Activated naive CD8-positive, alpha-beta T cell treated with anti-CD3 and anti-CD28 coated beads for 36 hours (primary cell): ENCODE measurements at places on chromosomes 2 and 18. TPM values are rescaled to one million over a fixed set of nuclear protein-coding genes. Genes with fewer than 3 reads are reported as not detected.

DNA sequence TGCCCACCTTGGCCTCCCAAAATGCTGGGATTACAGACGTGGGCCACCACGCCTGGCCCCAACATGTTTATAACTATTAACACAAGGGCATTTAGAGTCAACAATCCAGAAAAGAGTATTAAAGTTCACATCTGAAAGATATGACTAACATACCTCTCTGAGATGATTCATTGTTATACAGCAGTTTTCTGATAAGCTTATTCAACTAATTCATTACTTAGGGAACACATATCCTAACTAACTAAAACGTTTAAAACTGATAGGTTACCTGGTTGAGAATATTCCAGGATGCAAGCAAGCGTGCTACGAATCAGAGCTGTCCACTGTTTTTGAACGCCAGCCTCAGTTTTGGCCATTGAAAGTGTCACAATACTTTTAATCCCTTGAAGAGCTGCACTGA, 34.0 kb upstream of the STRN start:
- peaks cover 28% of the 10 kb centered on the region for H3K36me3 ChIP-seq
- H3K4me1 ChIP-seq = peaks cover 9% of the 10 kb centered on the region
- no peak for DNase-seq
- no peak overlapping the region for H3K4me3 ChIP-seq
- H3K27ac ChIP-seq = no peak overlapping the region

- no peak overlapping the region for H3K4me3 ChIP-seq
- H3K27ac ChIP-seq = no peak overlapping the region
These were observed 40.2 kb downstream of the PID1 start for GRCh38 chr2:229230911-229231310.

DNA sequence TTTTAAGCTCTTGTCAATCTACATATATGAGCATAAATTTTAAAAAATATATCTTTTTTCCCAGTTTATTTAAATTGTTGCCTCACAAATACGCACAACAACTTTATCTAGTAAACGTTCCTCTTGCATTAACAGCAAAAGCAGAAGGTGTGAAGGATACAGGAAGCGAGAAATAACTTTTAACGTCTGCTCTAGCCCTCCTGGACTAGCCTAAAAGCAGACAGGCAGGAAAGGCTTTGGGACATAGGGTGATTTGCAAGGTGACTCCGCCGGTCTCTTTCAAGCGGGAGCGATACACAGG, 434 bp upstream of the DUSP19 start:
- H3K4me3 ChIP-seq = peak overlapping the region; percentile 90
- H3K27me3 ChIP-seq = peaks cover 15% of the 10 kb centered on the region
- H3K36me3 ChIP-seq = no peaks in the 10 kb centered on the region
- H3K27ac ChIP-seq = no peak overlapping the region
- H3K4me1 ChIP-seq = peaks cover 11% of the 10 kb centered on the region

DNA sequence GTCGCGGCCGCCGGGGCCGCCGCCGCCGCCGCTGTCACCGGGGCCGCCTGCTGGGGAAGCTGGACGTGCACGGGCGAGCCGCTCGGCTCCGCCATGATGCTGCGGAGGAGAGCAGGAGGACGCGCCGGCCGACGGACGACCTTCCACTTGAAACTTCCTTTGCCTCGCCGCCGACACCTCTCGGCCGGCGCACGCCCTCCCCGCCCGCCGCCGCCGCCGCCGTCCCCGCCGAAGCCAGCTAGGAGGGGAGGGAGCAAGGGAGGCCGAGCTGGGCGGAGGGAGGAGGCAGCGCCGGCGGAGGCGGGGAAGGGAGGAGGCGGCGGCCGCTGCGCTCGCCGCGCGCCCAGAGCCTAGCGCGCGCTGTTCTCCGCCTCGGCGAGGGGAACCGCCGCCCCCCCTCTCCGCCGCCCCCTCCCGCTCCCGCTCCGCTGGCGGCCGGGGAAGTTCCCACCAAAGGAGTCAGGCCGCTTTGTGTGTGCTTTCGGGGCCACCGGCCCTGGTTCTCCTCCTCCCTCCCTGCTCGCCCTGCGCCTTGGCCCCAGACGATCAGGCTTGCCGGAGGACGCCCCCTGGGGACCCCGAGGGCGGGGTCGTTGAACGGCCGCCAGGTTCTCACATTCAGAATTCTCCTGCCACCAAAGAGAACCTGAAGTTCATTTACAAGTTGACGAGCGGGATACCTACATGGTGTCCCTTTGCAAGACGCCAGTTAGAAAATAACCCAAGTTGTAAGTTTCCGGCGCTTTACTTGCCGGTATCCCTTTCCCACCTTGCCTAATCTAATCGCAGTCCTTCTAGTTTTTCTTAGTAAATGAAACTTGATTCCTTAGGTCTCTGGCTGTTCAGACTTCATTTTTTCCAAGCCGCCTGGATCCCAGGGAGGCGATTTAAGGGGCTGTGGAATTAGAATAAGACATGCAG, at the start of gene STK39:
STK39 (minus strand) TSS at position 255 of the 921 bp plus-strand sequence; CDS start at position 95, 160 bp downstream.
- peaks cover 10% of the 10 kb centered on the region for H3K27me3 ChIP-seq
- peak; percentile 83 for DNase-seq
- H3K4me1 ChIP-seq = peaks cover 31% of the 10 kb centered on the region

GRCh38 chr18:9612977-9613376, 1.4 kb downstream of the PPP4R1 start:
- H3K27me3 ChIP-seq = no peaks in the 10 kb centered on the region
- no peak overlapping the region for H3K27ac ChIP-seq
- H3K4me3 ChIP-seq = peak overlapping the region; percentile 89
- DNase-seq = no peak

- H3K4me1 ChIP-seq = no peaks in the 10 kb centered on the region
- H3K4me3 ChIP-seq = no peak overlapping the region
- DNase-seq = no peak
- no peak overlapping the region for H3K27ac ChIP-seq
These were observed 38.9 kb upstream of the SCG2 start for GRCh38 chr2:223641082-223641481.

GRCh38 chr2:200347301-200347700, 40.8 kb downstream of the SPATS2L start:
- H3K4me1 ChIP-seq = no peaks in the 10 kb centered on the region
- H3K36me3 ChIP-seq = peaks cover 4% of the 10 kb centered on the region
- no peak overlapping the region for H3K27ac ChIP-seq
- no peak for DNase-seq

DNA sequence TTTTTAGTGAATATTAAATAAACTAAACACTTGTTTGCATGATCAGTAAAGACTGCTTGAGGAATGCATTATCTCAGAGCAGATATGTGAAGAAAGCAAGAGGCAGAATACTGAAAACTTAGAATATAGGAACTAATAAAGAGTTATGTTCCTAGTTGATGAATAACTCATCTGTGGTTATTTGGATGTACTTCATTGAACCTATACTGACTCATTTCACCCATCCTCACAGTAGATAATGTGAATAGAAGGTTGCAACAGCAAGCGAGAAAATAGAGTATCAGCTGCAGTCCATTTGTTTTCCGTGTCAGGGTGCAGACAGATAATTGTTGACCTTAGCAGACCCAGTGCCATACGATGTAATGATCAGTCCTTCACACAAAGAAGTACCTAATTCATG, 945.7 kb upstream of the LRRTM1 start:
- H3K27ac ChIP-seq = no peak overlapping the region
- no peaks in the 10 kb centered on the region for H3K36me3 ChIP-seq
- no peak for DNase-seq
- no peaks in the 10 kb centered on the region for H3K27me3 ChIP-seq
- no peaks in the 10 kb centered on the region for H3K4me1 ChIP-seq
- no peak overlapping the region for H3K4me3 ChIP-seq

- H3K4me3 ChIP-seq = no peak overlapping the region
- H3K27me3 ChIP-seq = no peaks in the 10 kb centered on the region
- H3K4me1 ChIP-seq = no peaks in the 10 kb centered on the region
These were observed 434.7 kb downstream of the NRXN1 start for GRCh38 chr2:50597206-50597605.

GRCh38 chr2:157911246-157911645, 35.1 kb upstream of the ACVR1 start:
- no peak overlapping the region for H3K27ac ChIP-seq
- no peak for DNase-seq
- H3K4me1 ChIP-seq = peaks cover 1% of the 10 kb centered on the region
- H3K36me3 ChIP-seq = no peaks in the 10 kb centered on the region
- no peak overlapping the region for H3K4me3 ChIP-seq

- no peaks in the 10 kb centered on the region for H3K36me3 ChIP-seq
- H3K27me3 ChIP-seq = peaks cover 10% of the 10 kb centered on the region
- DNase-seq = no peak
- no peak overlapping the region for H3K4me3 ChIP-seq
- no peaks in the 10 kb centered on the region for H3K4me1 ChIP-seq
These were observed 7.6 kb upstream of the SERPINB12 start for GRCh38 chr18:63534615-63535014.

- H3K4me1 ChIP-seq = no peaks in the 10 kb centered on the region
- no peak overlapping the region for H3K27ac ChIP-seq
- H3K27me3 ChIP-seq = no peaks in the 10 kb centered on the region
- no peaks in the 10 kb centered on the region for H3K36me3 ChIP-seq
- H3K4me3 ChIP-seq = no peak overlapping the region
These were observed 994.1 kb upstream of the ACVR2A start for GRCh38 chr2:146850746-146851145.

GRCh38 chr2:195494451-195494850, 162.6 kb upstream of the SLC39A10 start:
- no peaks in the 10 kb centered on the region for H3K36me3 ChIP-seq
- DNase-seq = no peak
- H3K27ac ChIP-seq = no peak overlapping the region

- DNase-seq = no peak
- no peak overlapping the region for H3K27ac ChIP-seq
- no peaks in the 10 kb centered on the region for H3K27me3 ChIP-seq
These were observed 49.4 kb downstream of the RHOB start for GRCh38 chr2:20496076-20496872.

DNA sequence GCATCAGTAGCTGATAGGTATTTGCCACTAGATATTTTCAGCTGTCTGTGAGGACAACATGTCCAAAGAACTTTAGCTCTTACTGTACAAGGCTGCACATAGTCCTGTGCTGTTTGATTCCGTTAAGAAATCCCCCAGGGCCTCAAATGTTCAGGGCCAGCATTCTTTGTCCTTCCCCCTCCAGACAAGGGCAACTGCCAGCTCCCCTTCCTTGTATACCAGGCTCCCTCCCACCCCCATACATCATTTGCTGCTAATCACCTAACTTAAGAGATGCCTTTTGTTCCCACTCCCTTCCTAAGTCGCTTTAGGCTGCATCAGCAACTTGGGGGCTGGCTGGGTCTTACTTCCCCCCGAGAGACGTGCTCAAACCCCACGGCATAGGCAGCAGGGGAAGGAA, 138.7 kb downstream of the CDH20 start:
- DNase-seq = no peak
- no peaks in the 10 kb centered on the region for H3K36me3 ChIP-seq
- no peak overlapping the region for H3K27ac ChIP-seq
- no peaks in the 10 kb centered on the region for H3K4me1 ChIP-seq
- peaks cover 2% of the 10 kb centered on the region for H3K27me3 ChIP-seq

DNA sequence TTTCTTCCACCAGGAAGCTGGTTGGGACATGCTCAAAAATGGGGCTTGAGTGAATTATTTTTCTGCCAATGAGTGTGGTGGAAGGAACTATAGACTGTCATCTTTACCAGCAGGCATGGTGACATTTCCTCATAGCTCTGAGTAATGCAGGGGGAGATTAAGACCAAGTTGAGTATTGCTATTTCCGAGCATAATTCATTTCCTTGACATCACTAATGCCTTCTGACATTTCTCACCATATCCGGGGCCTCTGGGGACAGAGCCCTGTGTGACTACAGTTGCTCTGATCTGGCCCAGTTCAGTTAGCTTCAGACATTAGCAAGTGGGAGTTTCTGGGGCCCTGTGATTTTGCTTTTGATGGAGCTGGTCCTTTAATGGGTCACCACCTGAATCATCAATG, 410.4 kb downstream of the MEIS1 start:
- no peak for DNase-seq
- no peak overlapping the region for H3K27ac ChIP-seq
- H3K27me3 ChIP-seq = no peaks in the 10 kb centered on the region
- no peaks in the 10 kb centered on the region for H3K4me1 ChIP-seq
- H3K4me3 ChIP-seq = no peak overlapping the region
- no peaks in the 10 kb centered on the region for H3K36me3 ChIP-seq

DNA sequence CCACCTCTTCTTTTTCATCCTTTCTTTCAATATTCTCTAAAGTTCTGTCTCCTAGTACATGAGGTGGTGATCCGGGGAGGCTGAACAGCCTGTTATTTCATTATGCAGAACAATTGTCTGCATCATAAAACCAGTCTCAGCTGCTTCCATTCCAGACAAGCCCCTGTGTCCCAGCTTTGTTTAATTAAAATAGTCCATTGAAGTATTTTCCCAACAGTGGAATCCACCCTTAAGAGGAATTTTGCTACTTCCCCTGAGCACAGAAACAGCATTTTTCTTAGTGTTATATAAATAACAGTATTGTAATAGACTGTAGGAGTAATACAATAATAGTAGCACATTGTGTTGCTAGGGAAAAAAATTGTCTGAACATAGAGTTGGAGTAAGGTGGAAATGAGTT, 395.4 kb upstream of the TCF4 start:
- no peaks in the 10 kb centered on the region for H3K27me3 ChIP-seq
- H3K4me3 ChIP-seq = no peak overlapping the region
- no peaks in the 10 kb centered on the region for H3K4me1 ChIP-seq

GRCh38 chr18:28043631-28044030, 133.3 kb downstream of the CDH2 start:
- no peaks in the 10 kb centered on the region for H3K27me3 ChIP-seq
- H3K36me3 ChIP-seq = no peaks in the 10 kb centered on the region
- no peak overlapping the region for H3K27ac ChIP-seq
- H3K4me1 ChIP-seq = no peaks in the 10 kb centered on the region
- H3K4me3 ChIP-seq = no peak overlapping the region

DNA sequence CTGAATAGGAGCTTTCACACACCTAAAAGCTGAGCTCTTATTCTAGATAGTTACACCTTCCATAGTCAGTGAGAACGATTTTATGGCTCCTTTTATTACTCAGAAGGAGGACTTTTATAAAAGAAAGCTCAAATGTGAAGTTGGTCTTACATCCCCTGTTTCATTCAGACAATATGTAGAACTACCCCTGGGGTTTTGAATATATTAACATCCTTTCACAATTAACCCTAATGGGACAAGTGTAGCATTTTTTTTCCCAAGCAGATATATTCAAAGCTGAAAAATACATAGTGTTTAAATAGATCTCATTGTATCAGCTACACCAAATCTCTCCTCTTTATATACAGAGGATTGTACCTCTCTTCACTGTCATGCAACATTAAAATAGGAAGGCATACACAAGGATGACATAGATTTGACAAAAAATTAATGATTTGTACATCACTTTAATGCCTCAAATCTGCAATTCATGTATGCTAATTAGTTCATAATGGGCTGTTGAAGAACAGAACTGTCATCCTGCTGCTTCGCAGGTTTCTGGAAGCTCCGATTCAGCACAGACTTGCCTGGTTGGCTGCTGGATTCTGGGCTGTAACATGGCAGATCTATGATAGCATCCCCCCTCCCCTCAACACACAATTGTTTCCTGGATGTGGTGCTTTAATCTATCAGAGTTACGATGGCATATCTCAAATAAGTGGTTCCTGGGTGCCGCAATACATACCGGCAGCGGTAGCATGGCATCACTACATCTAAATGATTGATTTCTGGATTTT, 129.7 kb upstream of the PARD3B start:
- peaks cover 9% of the 10 kb centered on the region for H3K36me3 ChIP-seq
- H3K4me3 ChIP-seq = no peak overlapping the region
- DNase-seq = no peak
- H3K27ac ChIP-seq = no peak overlapping the region

The PUM2 gene
- 107 TPM for total RNA-seq

The SERPINB7 gene
- not detected for total RNA-seq

The ERMN gene
- total RNA-seq = 1.9 TPM

The ANKRD36C gene
- 27.1 TPM for total RNA-seq

The ANKZF1 gene
- 102 TPM for total RNA-seq

The GTF2A1L gene
- not detected for total RNA-seq

The MALL gene
- 0.35 TPM for total RNA-seq

The CABYR gene
- total RNA-seq = 1.9 TPM

The CHRND gene
- not detected for total RNA-seq

The SKOR2 gene
- not detected for total RNA-seq

The CERKL gene
- total RNA-seq = 0.06 TPM

The GCG gene
- total RNA-seq = not detected

The MOB1A gene
- total RNA-seq = 156 TPM
